ENCODE measurements at places on chromosomes 2 and 18. TPM values are rescaled to one million over a fixed set of nuclear protein-coding genes. Genes with fewer than 3 reads are reported as not detected.

The LRP2 gene
- 0.04 TPM for total RNA-seq

GRCh38 chr18:1045658-1046057 is 141.0 kb downstream of the ADCYAP1 start:
- no peak for DNase-seq

The ATP6V1C2 gene
- 0.67 TPM for total RNA-seq

- DNase-seq: no peak
Measured at GRCh38 chr2:53913721-53914120, 54.0 kb upstream of the GPR75 start.

DNA sequence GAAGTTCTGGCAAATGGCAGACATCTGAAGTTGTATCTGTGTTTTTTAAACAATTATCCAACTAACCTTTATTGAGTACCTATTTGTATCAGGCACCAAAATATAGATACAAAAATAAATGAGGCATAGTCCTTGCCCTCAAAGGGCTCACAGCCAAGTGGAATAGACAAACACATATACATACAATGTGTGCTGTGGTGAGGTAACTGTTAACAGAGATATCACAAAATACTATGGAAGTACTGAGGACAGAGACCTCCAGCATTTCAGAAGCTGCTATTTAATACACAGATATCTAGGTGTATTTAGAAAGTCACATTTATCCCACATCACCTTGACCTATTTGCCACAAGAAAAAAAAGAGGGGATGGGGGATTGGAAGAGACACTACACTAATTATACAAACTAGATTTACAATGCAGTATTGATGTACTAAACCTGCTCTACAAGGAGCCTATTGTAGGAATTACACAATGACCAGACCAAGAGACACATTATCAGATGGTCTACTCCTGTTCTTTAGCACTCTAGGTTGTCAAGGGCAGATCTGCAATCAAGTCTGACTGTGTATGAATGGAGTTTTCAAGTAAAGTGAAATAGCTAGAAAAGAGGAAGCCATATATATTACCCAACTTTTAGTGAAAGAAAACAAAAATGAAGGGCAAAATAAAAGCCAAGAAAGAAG is 62.2 kb downstream of the SPIRE1 start:
- no peak for DNase-seq

The TRIM43 gene
- total RNA-seq: not detected

- DNase-seq: no peak
Measured at GRCh38 chr2:101064868-101065549, 62.9 kb downstream of the RPL31 start.

DNA sequence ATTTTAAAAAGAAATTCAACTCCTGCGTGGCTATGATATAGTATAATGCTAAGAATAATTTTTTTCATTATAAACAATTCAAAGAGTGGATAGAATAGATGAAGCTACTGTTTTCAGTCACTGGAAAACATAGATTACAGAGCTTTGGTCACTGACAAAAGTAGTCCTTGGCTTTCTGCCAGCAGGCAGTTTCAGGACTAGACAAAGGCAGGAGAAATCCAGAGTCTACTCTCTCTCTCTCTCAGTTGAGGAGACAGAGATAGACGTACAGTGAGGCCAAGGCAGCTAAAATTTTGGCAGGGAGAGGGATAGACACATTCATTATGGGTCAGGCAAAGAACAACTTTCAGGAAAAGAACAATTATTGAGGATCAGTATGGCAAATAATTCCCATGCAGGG is 491.4 kb upstream of the CRIM1 start:
- no peak for DNase-seq

DNA sequence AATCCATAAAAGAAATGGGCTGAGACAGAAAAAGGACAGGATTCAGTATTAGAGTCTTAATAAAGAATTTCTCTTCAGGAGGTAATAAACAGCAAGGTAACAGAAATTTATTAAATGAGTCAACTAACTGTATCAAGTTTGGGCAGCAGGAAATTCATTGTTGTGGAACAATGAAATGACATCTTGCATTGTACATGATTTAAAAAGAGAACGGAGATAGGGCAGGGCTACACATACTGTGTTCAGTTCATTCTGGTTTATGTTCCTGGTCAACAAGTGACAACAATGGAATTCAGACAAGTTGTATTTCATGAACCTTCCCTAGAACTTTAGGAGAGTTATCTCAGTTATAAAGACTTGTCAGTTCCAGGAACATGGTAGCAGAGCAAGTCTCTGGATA is 961.3 kb downstream of the SOCS6 start:
- no peak for DNase-seq

DNA sequence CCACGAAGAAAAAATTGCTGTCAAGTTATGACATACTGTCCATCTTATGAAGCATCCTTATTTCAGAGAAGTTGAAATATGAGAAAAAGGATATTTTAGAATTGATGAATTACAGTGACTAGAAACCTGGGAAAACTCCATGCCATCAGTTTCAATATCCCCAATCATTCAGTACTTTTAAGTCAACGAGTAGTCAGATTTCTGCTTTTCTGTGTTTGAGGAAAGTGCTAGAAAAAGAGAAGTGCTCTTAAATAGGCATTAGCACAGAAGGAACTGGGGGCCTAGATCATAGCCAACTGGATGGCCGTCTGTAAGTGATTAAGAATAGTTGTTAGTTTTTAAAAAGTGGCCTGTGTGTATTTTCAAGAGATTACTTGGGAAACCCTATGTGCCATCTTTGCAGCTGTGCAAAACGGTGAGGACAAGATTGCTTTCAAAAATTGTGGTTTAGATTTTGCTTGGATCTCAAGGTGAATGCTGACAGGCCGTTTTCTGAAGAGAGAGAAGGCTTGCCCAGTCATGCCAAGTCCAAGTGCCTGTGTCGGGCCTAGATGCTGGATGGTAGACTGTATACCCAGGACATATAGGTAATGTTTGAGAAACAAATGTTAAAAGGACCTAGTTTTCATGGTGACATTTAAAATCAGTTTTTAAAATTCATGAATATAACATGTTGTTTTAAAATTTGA is 5.1 kb downstream of the NEDD4L start:
- no peak for DNase-seq

The GALM gene
- total RNA-seq: 73.8 TPM

DNA sequence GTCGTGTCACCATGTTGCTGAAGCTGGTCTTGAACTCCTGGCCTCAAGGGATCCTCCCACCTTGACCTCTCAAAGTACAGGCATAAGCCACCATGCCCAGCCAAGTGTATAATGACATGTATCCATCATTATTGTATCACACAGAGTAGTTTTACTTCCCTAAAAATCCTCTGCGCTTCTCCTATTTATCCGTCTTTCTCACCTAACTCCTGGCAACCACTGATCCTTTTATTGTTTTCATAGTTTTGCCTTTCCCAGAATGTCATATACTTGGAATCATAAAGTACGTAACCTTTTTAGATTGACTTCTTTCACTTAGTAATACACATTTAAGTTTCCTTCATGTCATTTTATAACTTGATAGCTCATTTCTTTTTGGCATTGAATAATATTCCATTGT is 51.0 kb downstream of the ZC3H15 start:
- no peak for DNase-seq

DNA sequence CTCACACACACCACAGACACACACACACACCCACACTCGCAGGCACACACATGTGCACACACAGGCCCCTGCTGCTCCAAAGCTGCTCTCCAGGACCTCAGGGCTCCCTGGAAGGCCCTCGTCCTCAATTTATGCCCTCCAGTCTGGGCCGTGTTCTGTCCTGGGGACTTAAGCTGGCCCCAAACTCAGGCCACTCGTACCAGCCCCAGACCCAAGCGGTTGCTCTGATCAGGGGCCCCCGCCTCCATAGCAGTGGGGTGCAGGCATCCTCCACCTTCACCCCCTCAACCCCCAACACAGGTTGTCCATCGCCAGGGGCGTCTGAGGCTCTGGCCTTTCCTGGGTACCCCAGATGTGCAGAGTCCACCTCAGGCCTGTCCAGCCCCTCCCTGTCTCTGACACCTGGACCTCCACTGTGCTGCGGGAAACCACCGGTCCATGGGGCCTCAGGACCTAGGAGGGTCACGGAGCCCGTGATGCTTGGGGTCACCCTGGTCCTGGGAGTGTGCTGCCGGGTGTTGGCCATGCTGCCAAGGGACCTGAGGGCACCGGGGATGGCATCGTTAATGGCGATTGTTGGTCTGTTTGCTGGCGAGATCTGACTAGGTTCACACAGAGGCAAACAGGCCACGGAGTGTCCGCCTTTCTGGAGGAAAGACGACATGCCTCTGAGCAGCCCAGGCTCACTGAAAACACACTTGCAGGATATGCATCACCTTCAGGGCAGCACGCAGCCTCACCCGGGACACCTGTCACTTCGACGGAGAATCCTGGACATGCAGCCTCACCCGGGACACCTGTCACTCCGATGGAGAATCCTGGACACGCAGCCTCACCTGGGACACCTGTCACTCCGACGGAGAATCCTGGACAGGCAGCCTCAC is 155.6 kb downstream of the NDUFA10 start:
- no peak for DNase-seq

DNA sequence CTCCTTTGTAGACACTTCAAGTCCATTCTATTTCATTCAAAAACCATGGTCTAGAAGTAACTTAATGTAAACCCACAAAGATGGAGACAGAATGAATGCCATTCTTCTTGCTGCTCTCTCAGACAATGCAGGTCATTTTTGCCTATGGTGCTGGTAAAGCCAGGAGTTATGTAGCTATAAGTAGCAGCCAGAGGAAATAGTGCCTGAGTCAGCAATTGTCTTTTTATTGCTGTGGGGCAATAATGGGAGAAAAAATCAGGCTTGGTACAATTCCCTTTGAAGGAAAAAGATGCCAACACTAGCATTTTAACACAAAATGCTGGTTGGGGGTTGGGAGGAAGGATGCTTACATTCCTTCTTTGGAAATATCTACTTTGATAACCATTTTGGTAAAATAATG is 43.5 kb downstream of the SCN1A start:
- no peak for DNase-seq

GRCh38 chr2:11416931-11417330 is 49.0 kb downstream of the E2F6 start:
- DNase-seq: no peak

- no peak for DNase-seq
Measured at GRCh38 chr2:27803046-27803445, 31.5 kb downstream of the MRPL33 start.

- no peak for DNase-seq
Measured at GRCh38 chr2:232518844-232519243, 1.3 kb upstream of the PRSS56 start.

- peak; percentile 56 for DNase-seq
Measured at GRCh38 chr2:50401772-50402653, 629.9 kb downstream of the NRXN1 start.

DNA sequence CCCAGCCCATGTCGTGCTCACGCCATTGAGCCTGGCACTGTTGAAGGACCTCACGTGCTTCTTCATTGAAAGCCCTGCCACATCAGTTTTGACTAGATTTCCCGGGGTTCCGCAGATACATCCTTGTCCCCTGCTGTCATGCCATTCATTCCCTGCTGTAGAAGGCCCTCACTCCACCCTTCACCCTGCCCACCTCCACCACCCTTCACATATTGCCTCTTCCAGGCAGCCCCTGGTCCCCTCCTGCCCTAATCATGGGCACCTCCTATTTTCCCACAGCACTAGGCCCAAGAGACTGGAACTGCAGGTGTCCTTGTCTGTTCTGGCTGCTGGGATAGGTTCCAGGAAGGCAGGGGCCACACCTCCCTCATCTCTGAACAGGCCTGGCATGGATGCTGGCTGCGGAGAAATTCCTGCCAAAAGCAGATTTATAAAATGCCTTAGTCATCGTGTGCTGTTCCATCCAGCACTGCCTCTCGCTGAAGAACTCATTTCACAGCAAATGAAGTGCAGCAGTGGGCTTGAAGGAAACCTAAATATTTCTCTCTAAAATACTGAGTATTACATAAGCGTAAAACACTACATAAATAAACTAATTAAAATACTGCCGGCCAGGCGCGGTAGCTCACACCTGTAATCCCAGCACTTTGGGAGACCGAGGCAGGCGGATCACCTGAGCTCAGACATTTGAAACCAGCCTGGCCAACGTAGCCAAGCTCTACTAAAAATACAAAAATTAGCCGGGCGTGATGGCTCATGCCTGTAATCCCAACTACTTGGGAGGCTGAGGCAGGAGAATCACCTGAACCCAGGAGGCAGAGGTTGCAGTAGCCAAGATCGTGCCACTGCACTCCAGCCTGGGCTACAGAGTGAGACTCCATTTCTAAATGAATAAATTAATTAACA is 38.4 kb downstream of the EIF4E2 start:
- DNase-seq: peak; percentile 78

DNA sequence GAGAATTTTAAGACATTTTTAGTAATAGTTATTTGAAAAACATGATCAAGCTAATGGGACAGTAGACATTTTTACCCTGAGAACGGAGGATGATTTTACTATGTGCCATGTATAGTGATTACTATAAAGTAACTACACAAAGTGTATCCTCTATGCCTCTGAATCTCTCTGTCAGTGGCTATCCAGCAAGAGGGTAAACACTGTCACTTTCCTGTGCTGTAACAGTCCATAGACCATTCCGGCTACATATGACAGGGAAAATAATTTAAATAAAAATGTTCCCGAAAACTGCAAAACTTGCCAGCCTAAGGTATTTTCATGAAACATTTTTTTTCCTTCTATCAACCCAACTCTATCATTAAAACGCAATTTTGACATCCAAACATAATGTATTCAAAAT is 1632.2 kb upstream of the ACVR2A start:
- no peak for DNase-seq

- no peak for DNase-seq
Measured at GRCh38 chr2:2773692-2774091, 442.6 kb upstream of the MYT1L start.
